Left renal pelvis (tissue), 4 donors: ENCODE measurements at places on chromosomes 4 and X. TPM values are rescaled to one million over a fixed set of nuclear protein-coding genes. Genes with fewer than 3 reads are reported as not detected.

GRCh38 chrX:46860557-46860956 is 23.7 kb downstream of the RP2 start:
- no peak for DNase-seq

DNA sequence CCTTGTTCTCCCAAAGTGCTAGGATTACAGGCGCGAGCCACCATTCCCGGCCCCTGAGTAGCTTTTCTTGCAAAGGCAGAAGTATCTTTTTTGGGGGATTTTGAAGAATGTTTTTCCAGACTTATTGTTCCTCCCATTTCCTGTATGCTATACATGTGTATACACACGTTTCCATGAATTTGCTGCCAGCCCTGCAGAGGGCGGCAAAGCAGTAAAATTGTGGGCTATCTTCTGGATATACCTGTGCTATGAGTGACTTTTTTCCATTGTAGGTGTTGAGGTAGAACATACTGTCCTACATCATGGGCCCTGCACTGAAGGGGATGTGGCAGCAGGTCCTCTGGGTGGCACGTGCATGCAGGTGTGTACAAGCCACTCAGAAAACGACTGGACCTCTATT is 16.9 kb upstream of the MED28 start:
- no peak for DNase-seq

DNA sequence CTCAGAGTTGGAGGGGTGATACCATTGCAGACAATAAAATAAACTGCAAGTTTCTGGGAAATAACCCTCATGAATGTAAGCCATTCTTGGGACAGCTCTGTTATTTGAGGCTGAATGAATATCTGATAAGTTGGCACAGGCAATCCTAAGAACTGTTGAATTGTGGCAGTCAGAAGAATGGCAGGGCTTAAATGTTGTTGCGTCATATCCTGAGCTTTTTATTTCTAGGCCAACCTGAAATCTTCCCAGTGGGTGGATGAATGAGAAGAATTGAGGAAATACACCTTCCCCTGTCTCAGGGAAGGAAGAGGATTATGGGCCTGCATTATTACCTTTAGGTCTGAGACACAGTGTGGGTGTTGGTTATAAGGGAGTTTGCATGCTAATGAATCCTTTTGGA is 64.4 kb upstream of the C4orf54 start:
- no peak for DNase-seq

The DCAF12L1 gene
- polyA plus RNA-seq = 1.2 TPM

The LIAS gene
- 22.4 TPM for polyA plus RNA-seq
